ENCODE measurements at places on chromosomes 5 and 9. TPM values are rescaled to one million over a fixed set of nuclear protein-coding genes. Genes with fewer than 3 reads are reported as not detected.

DNA sequence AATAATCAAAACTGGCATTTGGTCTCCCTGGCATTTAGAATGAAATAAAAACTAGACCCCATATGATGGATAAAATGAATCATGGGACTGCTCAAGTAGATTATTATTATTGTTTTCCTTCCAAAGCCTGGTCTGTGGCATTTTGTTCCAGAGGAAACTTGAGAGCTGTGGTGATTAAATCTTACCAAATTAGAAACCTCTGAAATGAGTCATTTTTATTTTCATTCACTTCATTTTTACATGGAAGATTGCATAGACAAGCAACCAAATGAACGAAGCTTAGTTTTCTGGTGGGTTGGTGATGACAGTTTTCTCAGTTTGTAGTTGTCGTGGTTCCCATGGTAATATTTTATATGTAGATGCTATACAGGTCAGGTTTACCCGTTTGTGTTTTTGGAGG, 23.4 kb downstream of the PAM start:
- DNase-seq: peak; percentile 74

Gene CAMK2A
- total RNA-seq: 0.18 TPM

Gene RNF180
- 0.36 TPM for total RNA-seq

GRCh38 chr9:116873937-116874914, 187.1 kb downstream of the TRIM32 start:
- DNase-seq: no peak

DNA sequence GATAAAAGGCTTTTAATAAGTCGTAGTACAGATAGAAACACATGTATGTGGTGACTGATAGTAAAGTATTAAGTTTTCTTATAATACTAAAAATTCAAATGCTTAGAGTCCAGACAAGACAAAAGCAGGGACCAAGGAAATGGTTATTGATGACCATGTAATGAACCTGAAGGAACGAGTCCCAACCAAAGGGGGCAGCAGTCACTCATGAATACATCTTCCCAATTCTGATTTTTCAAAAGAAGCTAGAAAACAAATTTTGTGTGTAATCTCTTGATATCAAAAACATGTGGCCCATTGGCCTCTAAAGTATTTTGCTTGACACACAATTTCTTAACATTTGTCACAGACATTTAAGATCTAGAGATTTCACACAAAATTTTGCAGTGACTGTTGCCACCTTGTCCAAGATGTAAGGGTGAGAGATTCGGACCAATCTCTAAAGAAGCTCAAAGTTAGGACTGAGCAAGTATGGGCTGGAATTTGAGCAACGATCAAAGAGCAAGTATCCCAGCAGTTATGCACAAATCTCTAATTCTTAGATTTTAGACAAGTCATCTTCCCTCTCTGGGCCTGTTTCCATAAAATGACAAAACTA, 66.8 kb downstream of the ARL15 start:
- DNase-seq: peak; percentile 47

GRCh38 chr5:150352244-150353031, 5.1 kb upstream of the TCOF1 start:
- peak; percentile 30 for DNase-seq

GRCh38 chr5:149912226-149912871, 32.2 kb downstream of the PDE6A start:
- no peak for DNase-seq
